ENCODE measurements at places on chromosomes 5 and 9.

DNA sequence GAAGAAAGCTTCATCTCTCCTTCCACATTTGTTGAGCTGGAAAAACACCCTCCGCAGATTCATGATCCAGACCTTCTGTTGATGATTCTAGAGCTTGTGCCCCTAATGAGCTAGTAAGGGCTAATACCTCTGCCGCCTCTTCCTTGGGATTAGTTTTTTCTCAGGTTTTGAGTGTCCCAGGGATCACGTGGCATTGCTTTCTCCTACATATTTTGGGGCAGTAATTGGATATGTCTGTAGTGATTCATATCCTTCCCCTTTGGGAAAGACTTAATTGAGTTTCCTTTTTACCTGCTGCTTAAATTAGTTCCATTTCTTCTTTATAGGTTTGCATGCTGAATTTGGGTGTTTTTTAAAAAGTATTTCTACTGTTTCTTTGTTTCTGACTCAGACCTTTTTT, 143.9 kb downstream of the GOLPH3 start:
- DNase-seq = no peak

- no peak for DNase-seq
These were observed 222.9 kb upstream of the FTMT start for GRCh38 chr5:121628783-121629182.

- DNase-seq = no peak
These were observed 2.7 kb downstream of the LCN9 start for GRCh38 chr9:135665795-135666189.

DNA sequence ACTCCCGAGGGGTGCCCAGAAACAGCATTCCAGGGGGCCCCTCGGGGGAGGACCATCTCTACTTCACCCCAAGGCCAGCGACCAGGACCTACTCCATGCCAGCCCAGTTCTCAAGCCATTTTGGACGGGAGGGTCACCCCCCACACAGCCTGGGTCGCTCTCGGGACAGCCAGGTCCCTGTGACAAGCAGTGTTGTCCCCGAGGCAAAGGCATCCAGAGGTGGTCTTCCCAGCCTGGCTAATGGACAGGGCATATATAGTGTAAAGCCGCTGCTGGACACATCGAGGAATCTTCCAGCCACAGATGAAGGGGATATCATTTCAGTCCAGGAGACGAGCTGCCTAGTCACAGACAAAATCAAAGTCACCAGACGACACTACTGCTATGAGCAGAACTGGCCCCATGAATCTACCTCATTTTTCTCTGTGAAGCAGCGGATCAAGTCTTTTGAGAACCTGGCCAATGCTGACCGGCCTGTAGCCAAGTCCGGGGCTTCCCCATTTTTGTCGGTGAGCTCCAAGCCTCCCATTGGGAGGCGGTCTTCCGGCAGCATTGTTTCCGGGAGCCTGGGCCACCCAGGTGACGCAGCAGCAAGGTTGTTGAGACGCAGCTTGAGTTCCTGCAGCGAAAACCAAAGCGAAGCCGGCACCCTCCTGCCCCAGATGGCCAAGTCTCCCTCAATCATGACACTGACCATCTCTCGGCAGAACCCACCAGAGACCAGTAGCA, 83.9 kb downstream of the GOLPH3 start:
- no peak for DNase-seq

- no peak for DNase-seq
These were observed 179.2 kb downstream of the MACROH2A1 start for GRCh38 chr5:135219868-135220267.

GRCh38 chr9:81053298-81054025, 635.9 kb downstream of the TLE1 start:
- no peak for DNase-seq

DNA sequence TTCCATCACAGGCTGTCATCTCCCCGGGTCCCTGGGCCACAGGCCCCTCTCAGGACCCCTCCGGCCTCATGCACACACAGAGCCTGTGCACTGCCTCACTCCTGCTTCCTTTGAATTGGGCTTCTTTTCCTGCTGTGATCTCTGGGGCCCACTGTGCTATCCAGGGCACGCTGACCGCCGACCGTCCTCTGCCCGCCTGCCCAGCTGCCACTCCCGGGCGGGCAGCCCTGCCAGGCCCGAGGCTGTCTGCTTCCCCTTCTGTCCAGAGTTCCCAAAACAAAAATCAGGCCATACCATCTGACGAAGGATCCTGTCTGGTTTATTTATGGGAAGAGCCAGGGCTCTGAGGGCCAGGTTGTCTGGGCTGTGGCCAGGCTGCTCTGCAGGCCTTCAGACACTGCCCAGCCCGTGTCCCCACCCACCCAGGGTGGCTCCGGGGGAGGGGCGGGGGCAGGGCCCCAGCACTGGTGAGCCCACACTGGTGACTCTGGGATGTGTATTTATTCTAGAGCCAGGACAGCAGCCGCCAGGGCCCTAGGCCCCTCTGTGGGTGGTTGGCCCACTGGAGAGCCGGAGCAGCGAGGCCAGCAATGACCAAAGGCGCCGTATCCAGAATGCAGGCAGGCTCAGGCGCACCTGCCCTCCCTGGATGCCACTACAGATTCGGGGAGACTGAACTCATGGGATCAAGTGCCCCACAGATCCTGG, 57.0 kb downstream of the ADAMTS2 start:
- DNase-seq = no peak

- no peak for DNase-seq
These were observed 20.3 kb upstream of the NINJ1 start for GRCh38 chr9:93154293-93154903.

DNA sequence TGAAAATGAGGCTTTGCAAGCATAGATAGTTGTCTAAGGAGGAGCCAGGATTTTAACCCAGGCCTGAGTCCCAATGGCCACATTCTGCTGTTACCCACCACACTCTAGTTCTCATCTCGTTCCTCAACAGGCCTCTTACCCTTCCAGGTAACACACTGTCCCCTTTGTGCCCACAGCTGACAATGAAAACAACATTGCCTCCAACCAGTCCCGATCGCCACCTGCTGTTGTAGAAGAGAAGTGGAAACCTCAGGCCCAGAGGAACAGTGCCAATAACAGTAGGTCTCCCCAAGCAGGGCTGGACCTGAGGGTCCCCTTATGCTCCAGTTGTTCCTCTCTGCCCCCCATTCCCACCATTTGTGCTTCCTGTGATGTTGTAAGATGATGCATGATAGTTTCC, 30.4 kb downstream of the AMBP start:
- DNase-seq = no peak

- no peak for DNase-seq
These were observed 51.4 kb downstream of the NDUFAF2 start for GRCh38 chr5:60996368-60996767.

Data from Panc1 (cell line).